ENCODE measurements at places on chromosomes 5 and 9. TPM values are rescaled to one million over a fixed set of nuclear protein-coding genes. Genes with fewer than 3 reads are reported as not detected.

The SELENOP gene
- total RNA-seq: 1.1 TPM

The CEP120 gene
- total RNA-seq: 41.7 TPM

The MORN5 gene
- total RNA-seq: not detected

The SPINK7 gene
- total RNA-seq: not detected

The DRD1 gene
- not detected for total RNA-seq

The STPG3 gene
- total RNA-seq: not detected

The WDR38 gene
- total RNA-seq: not detected

The PRDM9 gene
- total RNA-seq: not detected

The ACER2 gene
- 2.9 TPM for total RNA-seq

The GDNF gene
- total RNA-seq: not detected

The PITX1 gene
- not detected for total RNA-seq

The INVS gene
- total RNA-seq: 17.8 TPM

The NOXA1 gene
- total RNA-seq: 3.7 TPM

The FST gene
- total RNA-seq: not detected

GRCh38 chr5:141570655-141571054, 48.1 kb downstream of the DIAPH1 start:
- H3K4me3 ChIP-seq: no peak overlapping the region
- no peaks in the 10 kb centered on the region for H3K27me3 ChIP-seq
- H3K27ac ChIP-seq: peak overlapping the region; percentile 7
- peaks cover 7% of the 10 kb centered on the region for H3K4me1 ChIP-seq
- H3K36me3 ChIP-seq: peaks cover 30% of the 10 kb centered on the region

DNA sequence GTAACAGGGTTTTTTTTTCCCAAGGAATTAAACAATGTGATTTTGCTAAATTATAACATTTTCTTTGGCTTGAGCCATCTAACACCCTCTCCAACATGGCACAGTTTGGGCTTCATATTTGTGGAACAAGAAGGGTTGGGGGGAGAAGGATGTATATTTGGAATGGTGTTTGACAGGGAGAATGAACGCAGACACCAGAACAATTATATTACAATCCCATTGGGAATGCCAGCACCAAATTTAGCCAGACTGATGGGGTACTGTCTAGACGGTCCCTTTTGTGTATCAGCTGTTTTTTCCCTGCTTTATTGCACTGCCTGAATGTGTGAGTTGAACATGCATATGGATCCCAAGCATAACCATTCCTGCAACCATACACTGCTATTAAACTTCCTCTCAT, 130.9 kb upstream of the TMEM161B start:
- H3K27me3 ChIP-seq: peaks cover 19% of the 10 kb centered on the region
- no peaks in the 10 kb centered on the region for H3K4me1 ChIP-seq
- DNase-seq: no peak
- H3K36me3 ChIP-seq: no peaks in the 10 kb centered on the region
- no peak overlapping the region for H3K4me3 ChIP-seq

- no peaks in the 10 kb centered on the region for H3K36me3 ChIP-seq
- no peak overlapping the region for H3K27ac ChIP-seq
- peaks cover 44% of the 10 kb centered on the region for H3K27me3 ChIP-seq
- H3K4me1 ChIP-seq: peaks cover 1% of the 10 kb centered on the region
- no peak for DNase-seq
Observed at GRCh38 chr9:128409978-128410377, 10.7 kb upstream of the CERCAM start.

GRCh38 chr9:74728176-74728575, 159.5 kb downstream of the TRPM6 start:
- no peaks in the 10 kb centered on the region for H3K4me1 ChIP-seq
- no peak for DNase-seq
- peaks cover 15% of the 10 kb centered on the region for H3K27me3 ChIP-seq
- H3K36me3 ChIP-seq: no peaks in the 10 kb centered on the region

- H3K27me3 ChIP-seq: no peaks in the 10 kb centered on the region
- peak overlapping the region; percentile 97 for H3K4me3 ChIP-seq
- no peak overlapping the region for H3K27ac ChIP-seq
- no peak for DNase-seq
- peaks cover 26% of the 10 kb centered on the region for H3K4me1 ChIP-seq
- H3K36me3 ChIP-seq: no peaks in the 10 kb centered on the region
Observed at GRCh38 chr9:127716412-127716811, 533 bp downstream of the TTC16 start.

DNA sequence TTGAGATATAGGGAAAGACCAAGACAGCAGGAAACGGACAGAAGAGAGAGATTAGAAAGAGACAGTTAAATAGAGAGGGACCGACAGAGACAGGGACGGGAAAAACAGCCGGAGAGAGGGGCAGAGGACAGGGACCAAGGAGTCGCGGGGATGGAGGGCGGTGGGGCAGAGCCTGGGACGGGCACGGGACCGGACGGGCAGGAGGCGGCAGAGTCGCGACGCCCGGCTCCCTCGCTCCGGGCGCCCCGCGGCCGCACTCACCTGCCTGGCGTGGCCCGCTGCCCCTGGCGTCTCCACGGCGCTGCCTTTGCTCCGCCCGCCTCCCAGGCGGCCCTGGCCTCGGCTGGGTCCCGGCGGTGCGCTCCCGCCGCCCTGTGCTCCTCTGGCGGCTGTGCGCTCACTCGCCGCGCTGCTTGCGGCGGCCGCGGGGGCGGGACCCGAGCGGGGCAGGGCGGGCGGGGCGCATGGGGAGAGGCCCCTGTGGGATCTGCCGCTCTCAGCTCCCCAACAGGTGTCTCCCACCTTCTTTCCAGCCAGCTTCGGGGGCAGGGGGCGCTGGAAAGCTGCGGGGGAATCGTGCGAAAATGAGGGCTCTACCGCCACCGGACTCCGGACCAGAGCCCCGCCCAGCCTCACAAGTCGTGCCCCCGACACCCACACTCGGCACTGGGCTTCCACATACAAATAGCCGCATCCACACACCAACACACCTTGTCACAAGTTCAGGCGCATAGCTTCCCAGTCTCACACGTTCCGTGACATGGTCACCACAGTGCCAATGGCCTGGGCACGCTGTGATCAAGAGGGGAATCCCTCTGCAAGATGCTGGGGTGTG, at the start of gene ARID3C:
ARID3C (minus strand) TSS at position 411 of the 835 bp plus-strand sequence. CDS start 1,052 bp downstream, outside the sequence.
- DNase-seq: peak; percentile 56
- peaks cover 65% of the 10 kb centered on the region for H3K27me3 ChIP-seq
- no peaks in the 10 kb centered on the region for H3K36me3 ChIP-seq
- peaks cover 12% of the 10 kb centered on the region for H3K4me1 ChIP-seq
- H3K27ac ChIP-seq: no peak within 1 kb of the TSS

DNA sequence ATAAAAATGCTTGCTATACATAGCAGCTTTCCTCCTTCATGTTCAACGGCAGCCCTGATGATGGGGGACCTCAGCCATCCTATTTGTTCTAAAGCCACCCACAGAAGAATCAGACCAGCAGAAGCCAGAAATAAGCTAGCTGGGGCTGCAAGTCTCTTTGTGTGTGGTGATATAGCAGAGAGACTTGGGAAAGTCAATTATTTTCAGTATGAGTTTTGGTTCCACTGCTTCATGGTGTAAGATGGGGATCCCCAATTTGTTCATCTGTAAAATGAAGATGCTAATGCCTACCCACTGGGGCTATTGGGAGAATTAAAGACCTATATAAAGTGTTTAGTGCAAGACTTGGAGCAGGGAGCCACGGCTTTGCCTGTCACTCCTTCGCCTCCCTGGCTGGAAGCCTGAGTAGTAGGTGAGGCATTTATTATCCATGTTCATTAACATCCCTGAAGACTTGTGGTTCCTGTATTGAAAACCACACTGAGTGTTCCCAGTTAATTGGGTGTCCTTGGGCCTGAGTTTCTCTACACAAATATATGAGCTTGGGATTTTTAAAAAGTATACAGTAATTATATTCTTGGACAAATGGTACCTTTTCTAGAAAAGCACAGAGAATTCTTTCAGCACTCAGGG, 210.1 kb upstream of the SLC24A2 start:
- peak overlapping the region; percentile 93 for H3K27ac ChIP-seq
- no peaks in the 10 kb centered on the region for H3K27me3 ChIP-seq
- peaks cover 42% of the 10 kb centered on the region for H3K4me1 ChIP-seq
- peaks cover 20% of the 10 kb centered on the region for H3K36me3 ChIP-seq
- DNase-seq: no peak
- H3K4me3 ChIP-seq: peak overlapping the region; percentile 50

GRCh38 chr9:16352791-16353401, 517.6 kb downstream of the BNC2 start:
- H3K27ac ChIP-seq: no peak overlapping the region
- DNase-seq: no peak
- H3K36me3 ChIP-seq: no peaks in the 10 kb centered on the region
- no peaks in the 10 kb centered on the region for H3K4me1 ChIP-seq
- H3K27me3 ChIP-seq: no peaks in the 10 kb centered on the region
- no peak overlapping the region for H3K4me3 ChIP-seq

DNA sequence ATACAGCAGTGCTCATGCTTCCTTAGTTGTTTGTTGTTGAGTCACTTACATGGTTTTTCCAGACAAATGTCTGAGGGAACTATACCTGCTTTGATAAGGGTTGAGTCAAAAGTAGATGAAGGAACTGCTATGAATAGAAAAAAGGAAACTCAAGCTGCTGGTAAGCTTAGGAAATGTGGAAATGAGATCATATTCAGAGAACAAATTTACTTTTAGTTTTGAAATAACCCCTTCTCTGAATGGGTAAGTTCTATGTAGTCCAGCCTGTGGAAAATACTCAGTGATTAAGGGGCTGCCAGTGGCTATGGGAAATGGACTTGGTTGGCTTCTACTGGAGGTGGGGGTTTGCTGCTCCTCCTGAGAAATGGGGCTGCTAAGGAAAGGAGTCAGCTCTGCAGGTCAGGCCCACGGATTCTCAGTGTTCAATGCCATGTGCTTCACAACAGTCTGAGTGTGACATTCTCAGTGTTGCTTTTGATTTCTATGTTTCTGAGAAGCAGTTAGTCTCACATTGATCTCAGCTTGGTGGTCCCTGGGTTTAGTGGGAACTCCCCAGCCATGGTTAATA, 47.7 kb upstream of the GLRX start:
- H3K4me3 ChIP-seq: peak overlapping the region; percentile 71
- H3K27ac ChIP-seq: peak overlapping the region; percentile 85
- H3K27me3 ChIP-seq: no peaks in the 10 kb centered on the region

DNA sequence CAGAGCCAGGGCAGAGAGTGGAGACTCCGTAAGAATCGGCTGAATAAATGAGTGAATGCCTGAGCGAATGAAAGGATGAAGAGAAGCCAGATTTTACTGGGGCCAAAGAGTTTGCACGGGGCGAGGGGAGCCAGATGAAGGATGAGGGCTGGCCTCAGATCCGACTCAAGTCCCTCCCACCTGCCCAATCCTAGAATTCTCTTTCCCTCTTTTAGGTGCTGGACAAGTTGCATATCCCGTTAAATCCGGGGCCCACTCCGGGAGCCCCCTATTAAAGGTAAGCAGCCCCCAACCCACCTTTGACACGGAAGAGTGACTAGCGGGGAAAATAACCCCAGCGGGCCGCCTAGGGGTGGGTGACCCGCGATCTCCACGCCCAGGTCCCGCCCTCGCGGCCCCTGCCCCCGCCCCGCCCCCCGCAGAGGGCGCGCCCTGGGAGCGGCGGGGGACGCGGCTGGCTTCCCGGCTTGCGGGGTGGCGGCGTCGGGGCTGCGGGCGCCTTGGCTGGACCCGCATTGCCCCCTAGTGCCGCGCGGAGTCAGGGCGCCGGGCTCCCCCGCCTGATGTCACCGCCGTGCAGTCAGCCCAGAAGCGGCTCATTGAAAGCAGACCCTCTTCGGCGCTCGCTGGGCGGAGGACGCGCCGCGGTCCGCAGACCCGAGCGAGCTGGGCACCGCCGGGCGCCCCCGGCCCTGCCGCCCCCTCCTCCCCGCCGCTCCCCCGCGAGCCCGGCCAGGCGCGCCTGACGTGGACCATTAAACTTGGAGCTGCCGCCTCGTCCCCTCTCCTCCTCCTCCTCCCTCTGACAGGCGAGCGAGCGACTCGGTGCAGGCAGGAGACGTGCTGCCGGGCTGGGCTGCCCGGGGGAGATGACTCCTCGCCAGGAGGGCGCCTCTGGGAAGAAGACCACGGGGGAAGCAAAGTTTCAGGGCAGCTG, at the start of gene ADRA1B:
ADRA1B (plus strand) TSS at position 579 of the 937 bp plus-strand sequence. CDS start 424 bp downstream, outside the sequence.
- H3K4me3 ChIP-seq: peak within 1 kb of the TSS; percentile 29
- DNase-seq: peak; percentile 69
- no peak within 1 kb of the TSS for H3K27ac ChIP-seq
- no peaks in the 10 kb centered on the region for H3K36me3 ChIP-seq

- no peak overlapping the region for H3K27ac ChIP-seq
- peaks cover 6% of the 10 kb centered on the region for H3K4me1 ChIP-seq
- no peak for DNase-seq
- H3K4me3 ChIP-seq: no peak overlapping the region
- peaks cover 6% of the 10 kb centered on the region for H3K27me3 ChIP-seq
- H3K36me3 ChIP-seq: no peaks in the 10 kb centered on the region
Observed at GRCh38 chr9:109916316-109916715, 136.3 kb downstream of the PALM2AKAP2 start.

DNA sequence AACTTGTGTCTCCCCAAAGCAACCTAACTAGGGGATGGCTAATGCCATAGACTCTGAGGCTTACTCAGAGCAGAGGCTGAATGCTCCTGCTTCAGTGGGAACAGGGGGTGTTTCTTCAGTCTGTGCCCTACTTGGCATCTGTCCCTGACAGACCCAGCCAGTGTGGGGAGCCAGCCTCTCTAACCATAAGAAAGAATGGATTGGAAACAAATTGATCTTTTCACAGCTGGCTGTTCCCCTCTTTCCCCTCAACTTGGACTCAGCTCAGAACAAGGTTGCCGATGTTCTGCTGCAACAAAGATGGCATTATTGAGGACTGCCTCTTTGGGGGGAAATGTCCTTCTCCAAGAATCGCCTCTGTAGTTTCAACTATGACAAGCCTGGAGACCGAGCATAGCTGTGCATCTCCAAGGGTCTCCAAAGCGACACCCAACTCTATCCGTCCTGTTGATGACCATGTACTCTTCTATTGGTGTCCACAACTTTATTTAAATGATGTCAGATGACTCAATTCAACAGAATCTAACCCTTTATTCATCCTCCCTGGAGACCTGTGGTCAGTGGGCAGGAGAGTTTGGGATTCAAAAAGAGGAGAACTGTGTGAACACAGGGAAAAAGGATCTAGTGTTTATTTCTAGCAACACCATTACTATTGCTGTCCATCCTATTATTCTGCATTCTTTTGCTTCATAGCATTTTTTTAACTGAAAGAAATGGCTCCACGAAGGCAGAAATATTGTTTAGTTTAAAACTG, 24.7 kb upstream of the TNC start:
- DNase-seq: no peak
- H3K27me3 ChIP-seq: peaks cover 33% of the 10 kb centered on the region
- H3K36me3 ChIP-seq: peaks cover 8% of the 10 kb centered on the region
- peak overlapping the region; percentile 73 for H3K27ac ChIP-seq
- peaks cover 23% of the 10 kb centered on the region for H3K4me1 ChIP-seq

- H3K36me3 ChIP-seq: peaks cover 3% of the 10 kb centered on the region
- no peak overlapping the region for H3K27ac ChIP-seq
- H3K4me1 ChIP-seq: no peaks in the 10 kb centered on the region
- no peak for DNase-seq
- H3K27me3 ChIP-seq: peaks cover 12% of the 10 kb centered on the region
Observed at GRCh38 chr9:133073086-133074014, 11.6 kb downstream of the CEL start.

GRCh38 chr9:135798263-135798585, 96.2 kb downstream of the KCNT1 start:
- H3K27ac ChIP-seq: no peak overlapping the region
- peaks cover 2% of the 10 kb centered on the region for H3K4me1 ChIP-seq
- no peaks in the 10 kb centered on the region for H3K27me3 ChIP-seq
- no peaks in the 10 kb centered on the region for H3K36me3 ChIP-seq
- H3K4me3 ChIP-seq: no peak overlapping the region

- H3K27ac ChIP-seq: no peak overlapping the region
- no peak for DNase-seq
- no peak overlapping the region for H3K4me3 ChIP-seq
- H3K36me3 ChIP-seq: peaks cover 13% of the 10 kb centered on the region
Observed at GRCh38 chr9:69054989-69055388, 19.4 kb downstream of the FXN start.

- DNase-seq: no peak
- H3K36me3 ChIP-seq: no peaks in the 10 kb centered on the region
- no peak overlapping the region for H3K27ac ChIP-seq
- H3K4me3 ChIP-seq: no peak overlapping the region
Observed at GRCh38 chr5:136089791-136090190, 42.9 kb upstream of the SMAD5 start.
